ENCODE measurements at places on chromosomes 1 and 21.
A peak's percentile ranks its signal among the peaks of the same experiment; 100 is the strongest.

GRCh38 chr1:226588484-226588883 lies 39.9 kb downstream of the STUM start:
- no peak for DNase-seq

GRCh38 chr1:201454608-201455007 lies 14.4 kb downstream of the PHLDA3 start:
- no peak for DNase-seq

GRCh38 chr1:63327417-63328054 lies 5.2 kb downstream of the FOXD3 start:
- DNase-seq: peak; percentile 23

GRCh38 chr1:100545855-100546254 lies 7.9 kb downstream of the GPR88 start:
- no peak for DNase-seq

DNA sequence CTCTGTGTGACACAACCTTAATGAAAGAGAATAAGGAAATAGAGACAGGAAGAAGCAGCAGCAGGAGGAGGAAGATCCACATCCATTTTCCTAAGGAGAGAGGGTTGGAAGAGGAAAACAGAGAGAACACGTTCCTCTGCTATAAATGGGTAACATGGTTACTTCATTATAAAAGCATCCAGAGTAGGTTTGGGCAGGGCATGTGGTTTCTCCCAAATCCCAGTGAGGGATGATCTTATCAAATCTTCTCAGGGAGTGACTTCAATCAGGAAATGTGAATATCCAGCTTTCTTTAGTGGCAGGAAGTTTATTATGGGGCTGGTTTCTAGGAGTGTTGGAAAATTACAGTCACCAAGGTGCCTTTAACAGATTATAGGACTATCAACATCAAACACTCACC lies 11.1 kb downstream of the CYP2J2 start:
- DNase-seq: no peak

- DNase-seq: no peak
Observed at GRCh38 chr1:111274653-111275052, 16.0 kb upstream of the CHIA start.

DNA sequence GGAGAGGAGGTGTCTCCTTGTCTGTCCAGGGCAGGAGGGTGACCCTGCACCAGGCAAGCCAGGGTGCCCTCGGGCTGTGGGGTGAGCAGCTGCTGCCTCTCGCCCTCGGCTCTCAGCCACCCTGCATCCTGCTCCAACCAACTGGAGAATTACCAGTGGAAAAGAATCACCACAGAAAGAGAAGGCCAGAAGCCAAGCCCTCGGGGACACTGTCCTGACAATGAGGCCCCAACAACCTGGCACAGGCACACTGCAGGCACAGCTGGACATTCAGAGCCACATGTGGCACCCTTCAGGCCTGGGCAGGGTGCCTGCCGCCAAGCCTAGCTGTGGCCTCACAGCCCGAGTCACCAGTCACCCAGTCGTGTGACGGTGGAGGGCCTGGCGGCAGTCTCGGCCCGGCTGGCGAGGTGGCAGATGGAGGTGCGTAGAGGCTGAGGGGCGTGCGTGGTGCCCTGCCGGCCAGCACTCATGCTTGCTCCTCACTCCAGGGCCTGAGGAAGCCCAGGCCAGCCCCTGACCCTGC lies 12.0 kb downstream of the MEGF6 start:
- no peak for DNase-seq

DNA sequence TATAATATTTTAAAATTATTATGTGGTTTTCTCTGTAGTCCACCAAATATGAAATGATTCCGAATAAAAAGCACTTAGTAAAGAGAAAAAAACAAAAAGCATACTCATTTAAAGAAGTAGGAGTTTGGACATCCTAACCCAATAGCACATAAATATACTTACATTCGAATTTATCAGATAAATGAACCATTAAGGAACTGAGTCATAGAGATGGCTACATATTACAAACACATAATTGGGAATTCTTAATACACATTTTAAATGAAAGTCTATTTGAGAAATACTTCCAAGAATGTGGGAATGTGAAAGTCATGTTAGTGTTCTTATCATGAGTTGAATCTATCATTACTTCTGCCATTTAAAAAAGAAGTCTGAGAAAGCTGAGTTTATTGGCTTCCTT lies 75.0 kb downstream of the USP24 start:
- DNase-seq: no peak

GRCh38 chr1:241751524-241751923 lies 96.5 kb upstream of the EXO1 start:
- DNase-seq: no peak

- no peak for DNase-seq
Observed at GRCh38 chr1:40818264-40818961, 34.8 kb downstream of the KCNQ4 start.

GRCh38 chr1:170290276-170290675 lies 144.5 kb downstream of the NTMT2 start:
- no peak for DNase-seq

GRCh38 chr1:119729044-119729443 lies 17.3 kb downstream of the PHGDH start:
- DNase-seq: no peak

DNA sequence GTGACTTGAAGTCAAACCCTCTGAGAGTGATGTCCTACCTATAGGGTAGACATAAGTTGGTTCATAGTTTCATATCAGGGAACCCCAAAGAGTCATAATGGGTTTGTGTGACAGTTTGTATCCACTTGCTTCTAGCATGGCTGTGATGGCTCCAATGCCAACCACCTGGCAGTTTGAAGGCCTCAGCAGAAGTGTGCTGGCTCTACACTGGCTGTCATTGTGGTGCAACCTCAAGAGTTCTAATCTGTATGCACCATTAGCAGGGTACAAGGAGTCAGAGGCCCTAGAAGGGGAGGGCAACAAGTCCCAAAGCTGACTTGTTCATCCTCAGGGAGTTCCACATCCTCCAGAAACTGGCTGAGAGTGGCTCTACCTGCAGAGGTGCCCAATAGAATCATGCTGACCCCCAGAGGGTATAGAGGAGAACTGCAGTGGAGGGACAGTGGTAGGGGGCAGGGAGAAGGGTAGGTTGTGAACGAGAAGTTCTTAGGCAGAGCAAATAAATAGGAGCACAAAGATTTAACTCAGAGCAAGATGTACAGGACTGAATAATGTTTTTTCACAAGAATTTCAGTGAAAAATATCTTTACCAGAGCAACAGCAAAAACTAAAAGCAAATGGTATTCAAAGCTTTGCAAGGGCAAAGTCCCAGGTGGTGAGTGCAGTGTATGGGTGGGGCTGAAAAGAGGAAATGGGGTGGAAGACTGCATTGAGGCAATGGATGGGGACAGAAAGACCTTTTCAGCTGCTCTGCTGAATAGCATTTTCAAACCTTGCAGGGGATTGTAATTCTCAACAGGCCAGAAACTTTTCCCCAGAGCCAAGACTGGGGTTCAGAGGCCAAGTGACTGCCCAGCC lies 3.2 kb downstream of the FCRL2 start:
- DNase-seq: no peak

GRCh38 chr1:96962751-96963211 lies 241.2 kb downstream of the PTBP2 start:
- DNase-seq: no peak

- no peak for DNase-seq
Observed at GRCh38 chr1:110433803-110434202, 17.1 kb upstream of the PROK1 start.

GRCh38 chr1:55204997-55205396 lies 10.2 kb downstream of the USP24 start:
- DNase-seq: no peak

- DNase-seq: peak; percentile 86
Observed at GRCh38 chr1:54982739-54983138, 2.3 kb downstream of the TMEM61 start.

GRCh38 chr1:232142403-232143314 lies 487.3 kb downstream of the SIPA1L2 start:
- DNase-seq: no peak
